ENCODE measurements at places on chromosomes 7 and 10.

DNA sequence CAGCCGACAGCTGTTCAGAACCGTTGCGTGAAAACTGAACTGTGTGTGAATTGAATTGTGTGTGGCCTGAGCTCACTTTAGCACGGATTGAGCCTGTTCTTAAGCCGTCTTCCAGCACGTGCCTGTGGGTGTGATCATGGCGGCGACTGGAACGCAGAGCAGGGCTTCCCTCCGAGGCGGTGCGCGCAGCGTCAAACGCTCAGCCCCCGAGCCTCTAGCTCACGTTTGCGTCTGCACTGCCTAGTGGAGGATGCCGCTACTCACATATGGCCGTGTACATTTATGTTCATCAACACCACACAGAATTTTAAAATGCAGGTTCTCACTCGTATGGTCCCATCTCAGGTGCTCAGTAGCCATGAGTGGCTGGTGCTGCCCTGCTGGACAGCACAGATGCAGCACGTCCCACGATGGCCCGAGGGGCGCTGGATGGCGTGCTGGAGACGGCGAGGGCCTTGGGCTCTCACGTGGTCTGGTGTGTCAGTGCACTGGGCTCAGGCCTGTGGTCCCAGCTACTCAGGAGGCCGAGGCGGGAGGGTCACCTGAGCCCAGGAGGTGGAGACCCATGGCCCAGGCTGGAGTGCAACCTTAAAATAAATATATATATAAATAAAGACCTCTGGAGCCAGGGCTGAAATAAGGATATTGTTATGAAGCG is 22.0 kb downstream of the SUN1 start:
- no peak for DNase-seq

DNA sequence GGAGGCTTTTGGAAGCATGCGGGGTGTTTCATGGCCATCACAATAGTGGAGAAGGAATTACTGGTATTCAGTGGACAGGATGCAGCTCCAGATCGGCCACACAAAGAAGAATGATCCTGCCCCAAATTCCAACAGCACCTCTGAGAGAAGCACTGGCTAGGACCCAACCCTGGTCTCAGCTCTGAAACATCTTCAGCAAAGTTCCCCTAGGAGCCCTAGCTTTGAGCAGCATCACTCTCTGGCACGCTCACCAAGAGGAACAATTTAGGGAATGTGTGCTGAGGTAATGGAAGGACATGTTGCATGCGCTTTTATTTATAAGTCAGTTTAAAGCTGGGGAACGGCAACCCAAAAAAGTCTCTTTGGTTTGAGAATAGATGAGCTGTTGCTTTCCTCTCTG is 5.5 kb upstream of the OPN1SW start:
- DNase-seq: peak; percentile 80

DNA sequence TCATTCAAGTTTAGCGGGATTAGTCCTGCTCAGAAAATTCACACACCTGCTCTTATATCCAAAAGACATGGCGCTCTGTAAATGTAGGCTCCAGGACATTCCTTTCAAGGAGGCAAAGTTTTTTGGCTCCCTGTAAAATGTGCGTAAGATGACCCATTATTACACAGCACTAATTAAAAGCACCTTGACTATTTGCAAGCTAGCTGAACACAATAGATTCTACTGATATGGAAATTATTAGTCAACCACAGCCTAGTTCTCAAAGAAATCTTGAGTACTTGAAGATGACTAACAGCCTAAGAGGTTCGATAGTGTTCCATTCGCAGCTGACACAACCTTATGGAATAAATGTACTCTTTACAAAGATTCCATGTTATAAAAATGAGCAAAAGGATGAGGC is 175.2 kb downstream of the BMPER start:
- no peak for DNase-seq

DNA sequence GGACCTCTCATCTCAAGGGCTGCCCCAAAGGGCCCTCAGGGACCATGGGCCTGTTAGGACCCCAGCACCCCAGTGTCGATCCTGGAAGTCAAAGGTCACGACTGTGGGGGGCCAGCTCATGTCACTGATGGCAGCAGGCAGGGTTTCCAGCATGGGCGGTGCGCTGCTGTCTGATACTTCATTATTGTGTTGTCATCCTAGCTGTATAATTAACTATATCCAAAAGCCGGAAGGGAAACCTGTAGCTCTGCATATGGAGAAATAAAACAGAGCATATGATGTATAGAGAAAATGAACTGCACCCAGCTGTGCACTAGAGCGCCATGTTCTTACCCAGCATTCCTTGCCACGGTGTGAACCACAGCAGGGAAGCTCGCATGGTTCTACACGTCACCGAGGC is 196.3 kb downstream of the EBF3 start:
- DNase-seq: peak; percentile 9

DNA sequence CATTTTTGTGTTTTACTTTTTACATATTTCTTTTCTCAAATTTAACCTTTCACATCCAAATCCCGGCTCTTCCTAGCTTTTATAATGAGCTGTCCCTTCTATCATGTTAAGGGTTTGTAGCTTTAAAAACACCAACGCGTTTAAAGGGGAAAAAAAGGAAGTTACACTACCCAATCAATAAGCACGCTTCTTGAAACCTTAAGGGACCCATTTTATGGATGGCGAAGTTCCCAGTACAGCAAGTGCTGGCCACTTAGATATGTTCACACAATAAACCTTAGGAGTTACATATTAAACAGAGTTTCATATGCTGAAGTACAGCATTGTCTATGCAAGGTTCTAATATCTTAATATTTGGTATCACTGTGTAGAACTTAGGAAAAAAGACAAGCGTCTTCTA is 1.8 kb downstream of the GNG11 start:
- DNase-seq: peak; percentile 62

DNA sequence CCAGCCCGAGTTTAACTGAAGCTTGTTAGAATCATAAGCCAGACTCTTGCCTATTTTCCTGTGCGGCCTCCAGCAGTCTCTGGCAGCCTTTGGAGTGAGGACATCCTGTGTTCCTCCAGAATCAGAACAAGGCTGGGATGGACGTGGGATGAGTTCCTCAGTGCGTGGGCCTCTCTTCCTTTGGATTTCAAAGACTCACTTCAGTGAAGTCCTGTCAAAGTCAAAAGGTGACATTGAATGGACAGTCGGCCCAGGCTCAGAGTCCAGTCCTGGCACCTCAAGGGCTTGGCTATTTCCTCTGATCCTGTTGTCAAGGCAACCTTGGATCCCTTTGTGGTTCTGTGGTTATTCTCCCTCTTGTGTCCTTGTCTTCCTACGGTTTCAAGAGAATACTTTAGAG is 21.4 kb upstream of the SMC3 start:
- no peak for DNase-seq

DNA sequence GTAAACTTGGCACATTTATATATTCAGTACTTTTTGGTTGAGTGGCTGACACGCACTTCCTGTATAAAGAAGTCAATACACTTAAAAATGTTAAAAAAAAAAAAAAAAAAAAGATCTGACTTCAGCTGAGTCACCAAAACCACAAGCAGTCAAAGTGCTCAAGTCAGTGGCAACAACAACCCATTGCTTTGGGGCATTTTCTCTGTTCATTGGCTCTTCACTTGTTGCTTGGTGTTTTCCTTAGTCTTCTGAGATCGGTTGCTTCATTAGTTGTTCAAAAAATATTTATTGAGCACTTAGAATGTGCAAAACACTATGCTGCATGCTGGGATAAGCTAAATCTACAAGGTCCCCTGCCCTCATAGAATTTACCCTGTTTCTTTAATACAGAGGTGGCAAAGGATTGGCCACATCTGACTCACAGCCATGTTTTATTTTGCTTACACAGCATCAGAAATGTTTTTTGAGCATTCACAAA is 63.7 kb downstream of the ZNRF2 start:
- DNase-seq: no peak

DNA sequence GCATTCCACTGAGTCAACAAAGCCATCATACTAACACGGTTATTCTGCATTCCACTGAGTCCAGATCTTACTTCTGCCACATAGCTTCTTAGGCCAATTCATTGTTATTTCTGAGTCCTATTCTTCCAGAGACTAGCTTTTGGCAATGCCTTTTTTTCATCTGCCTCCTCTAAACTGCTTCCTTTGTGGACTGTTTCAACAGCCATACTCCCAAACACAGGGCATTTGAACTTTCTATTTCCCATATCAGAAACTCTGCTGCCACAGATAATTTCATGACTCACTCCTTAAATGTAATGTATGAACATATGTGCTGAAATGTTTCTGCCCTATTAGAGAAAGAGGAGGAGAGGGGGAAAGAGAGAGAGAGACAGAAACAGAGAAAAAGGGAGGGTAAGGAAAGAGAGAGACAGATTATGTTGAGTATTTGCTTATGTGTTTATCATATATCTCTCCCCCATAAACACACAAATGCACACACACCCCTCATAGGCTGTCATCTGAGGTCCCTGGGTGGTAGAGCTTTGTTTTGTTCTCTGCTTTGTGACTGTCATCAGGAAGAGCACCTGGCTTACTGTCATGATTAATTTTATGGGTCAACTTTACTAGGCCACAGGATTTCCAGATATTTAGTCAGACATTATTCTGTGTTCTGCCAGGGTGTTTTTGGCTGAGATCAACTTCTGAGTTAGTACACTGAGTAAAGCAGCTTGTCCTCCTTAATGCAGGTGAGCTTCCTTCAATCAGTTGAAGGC is 308.0 kb upstream of the KCND2 start:
- no peak for DNase-seq

DNA sequence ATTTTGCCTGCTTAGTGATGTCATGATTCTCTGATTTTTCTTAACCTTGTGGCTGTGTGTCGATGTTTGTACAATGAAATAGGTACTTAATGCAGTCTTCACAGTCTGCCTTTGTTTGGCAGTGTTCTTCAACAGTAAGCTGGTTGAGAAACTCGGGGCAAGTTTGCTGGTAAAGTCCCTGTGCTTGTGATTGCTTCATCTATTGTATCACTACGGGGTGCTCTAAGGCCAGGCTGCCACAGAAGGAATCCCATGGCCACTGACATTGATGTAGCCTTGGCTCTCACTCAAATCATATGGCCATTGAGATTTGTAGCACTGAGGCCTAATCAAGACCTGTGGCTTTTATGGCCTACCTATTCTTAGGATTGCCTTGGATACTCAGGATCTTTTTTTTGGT is 33.5 kb upstream of the PRSS37 start:
- DNase-seq: no peak

DNA sequence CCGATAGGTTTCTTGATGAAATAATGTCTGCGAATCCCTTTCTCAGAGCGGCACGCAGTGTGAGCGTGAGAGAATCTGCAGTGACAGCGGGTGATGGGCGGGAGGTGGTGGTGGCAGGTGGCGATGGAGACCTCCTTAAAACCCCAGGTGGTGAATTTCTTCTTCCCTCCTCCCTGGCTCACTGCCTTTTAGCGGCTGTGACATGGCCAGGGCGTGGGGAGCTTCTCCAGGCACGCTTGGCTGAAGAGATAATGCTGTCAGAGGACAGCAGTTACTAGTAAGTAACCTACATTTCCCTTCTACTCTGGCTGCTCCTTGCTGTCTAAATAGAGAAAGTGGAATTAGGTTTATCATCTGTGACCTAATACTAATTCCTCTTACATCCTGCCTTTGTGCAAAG is 141.4 kb upstream of the INSYN2A start:
- DNase-seq: no peak

GRCh38 chr7:43170571-43170970 is 58.1 kb downstream of the HECW1 start:
- no peak for DNase-seq

All from right hindlimb (tissue), 1 donor.